ENCODE measurements at places on chromosomes 12 and 14. TPM values are rescaled to one million over a fixed set of nuclear protein-coding genes. Genes with fewer than 3 reads are reported as not detected.

GRCh38 chr14:59427653-59428580, 37.3 kb downstream of the GPR135 start:
- H3K27me3 ChIP-seq = peaks cover 2% of the 10 kb centered on the region
- H3K27ac ChIP-seq = peak overlapping the region; percentile 10
- no peaks in the 10 kb centered on the region for H3K36me3 ChIP-seq
- peaks cover 6% of the 10 kb centered on the region for H3K4me1 ChIP-seq

GRCh38 chr12:71060426-71060825, 97.4 kb downstream of the TSPAN8 start:
- no peak overlapping the region for H3K27ac ChIP-seq
- no peak for DNase-seq
- no peaks in the 10 kb centered on the region for H3K36me3 ChIP-seq
- no peaks in the 10 kb centered on the region for H3K4me1 ChIP-seq
- no peak overlapping the region for H3K4me3 ChIP-seq

DNA sequence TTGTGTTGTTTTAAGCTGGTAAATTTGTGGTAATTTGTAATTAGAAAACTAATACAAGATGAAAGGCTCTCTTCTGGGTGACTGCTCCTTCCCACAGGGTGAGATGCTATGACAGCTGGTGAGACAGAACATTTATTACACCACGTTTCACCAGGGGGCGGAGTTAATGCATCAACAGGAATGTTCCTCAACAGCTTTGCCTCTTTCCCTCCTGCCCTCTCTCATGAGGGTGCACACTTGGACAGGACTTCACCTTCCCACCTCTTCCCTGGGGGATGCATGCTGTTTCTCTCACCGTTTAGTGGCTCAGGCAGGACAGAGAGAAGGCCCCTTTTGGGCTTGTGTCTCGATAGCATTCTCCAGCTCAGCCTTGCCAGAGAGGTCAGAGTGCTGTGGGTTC, 13.4 kb upstream of the PPP1R1A start:
- no peaks in the 10 kb centered on the region for H3K36me3 ChIP-seq
- peaks cover 6% of the 10 kb centered on the region for H3K27me3 ChIP-seq
- H3K27ac ChIP-seq = no peak overlapping the region
- H3K4me3 ChIP-seq = no peak overlapping the region
- DNase-seq = no peak

- H3K4me3 ChIP-seq = no peak overlapping the region
- H3K27ac ChIP-seq = no peak overlapping the region
- H3K36me3 ChIP-seq = no peaks in the 10 kb centered on the region
- DNase-seq = no peak
- peaks cover 2% of the 10 kb centered on the region for H3K27me3 ChIP-seq
Observed at GRCh38 chr14:55851961-55852360, 266.2 kb upstream of the PELI2 start.

DNA sequence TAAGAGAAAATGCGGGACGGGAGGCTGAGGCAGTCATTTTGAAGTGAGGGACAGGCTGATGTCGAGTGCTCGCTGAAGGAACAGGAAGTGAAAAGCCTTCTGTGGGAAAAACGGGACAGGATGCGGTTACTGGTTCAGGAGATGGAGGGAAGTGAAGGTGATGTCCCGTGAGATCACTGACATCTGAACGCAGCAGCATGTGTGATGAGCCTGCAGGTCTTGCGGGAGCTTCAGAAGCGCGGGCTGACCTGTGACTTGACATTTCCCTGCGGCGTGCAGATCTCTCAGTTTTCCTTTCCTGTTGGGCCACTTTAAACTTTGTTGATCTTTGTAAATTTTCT, 77.8 kb downstream of the DDX51 start:
- H3K27ac ChIP-seq = peak overlapping the region; percentile 81
- peaks cover 29% of the 10 kb centered on the region for H3K4me1 ChIP-seq
- H3K4me3 ChIP-seq = peak overlapping the region; percentile 2

- H3K4me3 ChIP-seq = peak overlapping the region; percentile 77
- H3K4me1 ChIP-seq = peaks cover 18% of the 10 kb centered on the region
- H3K27ac ChIP-seq = no peak overlapping the region
- peak; percentile 49 for DNase-seq
- peaks cover 55% of the 10 kb centered on the region for H3K27me3 ChIP-seq
- no peaks in the 10 kb centered on the region for H3K36me3 ChIP-seq
Observed at GRCh38 chr14:72892103-72892878, 1.6 kb downstream of the DPF3 start.

GRCh38 chr12:100268835-100269564, 2.0 kb downstream of the SCYL2 start:
- peaks cover 39% of the 10 kb centered on the region for H3K4me1 ChIP-seq
- H3K4me3 ChIP-seq = peak overlapping the region; percentile 86
- DNase-seq = no peak
- peaks cover 4% of the 10 kb centered on the region for H3K36me3 ChIP-seq
- H3K27ac ChIP-seq = no peak overlapping the region
- no peaks in the 10 kb centered on the region for H3K27me3 ChIP-seq

DNA sequence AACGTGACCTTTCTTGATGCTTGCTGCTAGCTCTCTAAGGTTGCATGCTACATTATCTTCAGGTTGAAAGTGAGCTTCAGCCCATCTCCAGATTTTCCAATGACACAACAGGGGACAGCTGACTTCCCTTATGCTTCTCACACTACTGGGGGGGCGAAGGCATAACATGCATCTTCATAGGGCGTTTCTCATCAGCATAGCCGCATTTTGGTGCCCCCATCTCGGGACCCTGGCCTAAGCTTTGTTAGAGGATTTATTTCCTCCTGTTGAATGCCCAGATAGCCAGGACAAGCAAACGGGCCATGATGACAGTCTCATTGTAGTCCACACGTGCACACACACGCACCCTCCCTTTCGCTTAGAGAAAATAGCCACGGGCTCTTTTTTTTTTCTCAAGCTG, 30.7 kb downstream of the SSPN start:
- H3K36me3 ChIP-seq = no peaks in the 10 kb centered on the region
- H3K27ac ChIP-seq = no peak overlapping the region
- no peak overlapping the region for H3K4me3 ChIP-seq
- no peaks in the 10 kb centered on the region for H3K4me1 ChIP-seq

- peaks cover 80% of the 10 kb centered on the region for H3K27me3 ChIP-seq
- no peak overlapping the region for H3K4me3 ChIP-seq
- H3K27ac ChIP-seq = no peak overlapping the region
- H3K4me1 ChIP-seq = peaks cover 15% of the 10 kb centered on the region
- no peak for DNase-seq
Observed at GRCh38 chr12:53972152-53972702, 699 bp upstream of the HOXC11 start.

DNA sequence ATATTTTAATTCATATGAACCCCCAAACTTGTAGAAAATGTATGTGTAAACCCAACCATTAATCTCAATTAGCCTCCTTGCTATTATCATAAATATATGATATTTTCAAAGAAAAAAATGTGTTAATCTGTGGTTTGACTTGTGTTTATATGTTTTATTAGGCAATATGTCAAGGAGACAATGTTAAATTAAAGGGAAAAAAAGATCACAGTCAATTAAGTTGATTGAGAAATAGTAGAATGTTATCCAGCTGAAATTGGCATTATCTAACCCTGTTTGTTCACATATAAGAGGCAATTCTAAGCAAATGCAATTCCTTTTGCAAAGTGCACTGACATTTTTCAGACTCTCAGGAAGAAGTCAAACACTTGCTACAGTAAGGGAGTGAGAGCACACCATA, 745.3 kb downstream of the C12orf50 start:
- no peaks in the 10 kb centered on the region for H3K36me3 ChIP-seq
- no peaks in the 10 kb centered on the region for H3K27me3 ChIP-seq
- no peaks in the 10 kb centered on the region for H3K4me1 ChIP-seq
- DNase-seq = no peak
- no peak overlapping the region for H3K4me3 ChIP-seq

- no peaks in the 10 kb centered on the region for H3K27me3 ChIP-seq
- H3K4me1 ChIP-seq = no peaks in the 10 kb centered on the region
- H3K27ac ChIP-seq = no peak overlapping the region
- no peak for DNase-seq
Observed at GRCh38 chr14:30194741-30195148, 267.1 kb upstream of the PRKD1 start.

- H3K4me3 ChIP-seq = no peak overlapping the region
- DNase-seq = no peak
- peak overlapping the region; percentile 53 for H3K27ac ChIP-seq
- peaks cover 6% of the 10 kb centered on the region for H3K36me3 ChIP-seq
- H3K27me3 ChIP-seq = no peaks in the 10 kb centered on the region
- peaks cover 52% of the 10 kb centered on the region for H3K4me1 ChIP-seq
Observed at GRCh38 chr12:9039397-9039977, 50.1 kb downstream of the KLRG1 start.

GRCh38 chr12:119383206-119383605, 48.7 kb downstream of the CCDC60 start:
- DNase-seq = no peak
- H3K27me3 ChIP-seq = peaks cover 2% of the 10 kb centered on the region
- H3K36me3 ChIP-seq = no peaks in the 10 kb centered on the region
- no peaks in the 10 kb centered on the region for H3K4me1 ChIP-seq
- no peak overlapping the region for H3K4me3 ChIP-seq

DNA sequence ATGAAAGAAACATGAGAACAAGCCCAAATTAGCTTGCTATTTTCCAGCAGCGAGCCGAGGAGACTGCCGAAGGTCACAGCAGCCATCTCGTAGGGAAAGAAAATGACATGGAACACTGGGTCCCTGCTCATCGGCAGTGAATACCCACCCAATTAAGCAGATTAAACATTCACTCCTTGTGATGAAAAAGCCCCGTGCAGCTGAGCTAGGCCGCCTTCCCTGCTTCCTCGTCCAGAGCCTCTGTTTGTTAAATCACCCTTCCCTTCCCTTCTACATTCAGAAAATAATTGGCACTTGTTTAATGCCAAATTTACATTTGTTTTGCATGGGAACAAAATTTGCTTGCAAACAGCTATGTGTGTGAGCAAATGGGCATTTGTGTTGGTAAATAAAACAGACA, 342.5 kb downstream of the RMST start:
- H3K36me3 ChIP-seq = no peaks in the 10 kb centered on the region
- H3K27me3 ChIP-seq = no peaks in the 10 kb centered on the region
- no peak overlapping the region for H3K4me3 ChIP-seq
- H3K4me1 ChIP-seq = no peaks in the 10 kb centered on the region
- DNase-seq = no peak

Gene KRT75
- not detected for total RNA-seq

Gene TCL1B
- not detected for total RNA-seq

Gene ZBTB42
- 1.3 TPM for total RNA-seq

Gene FAM181A
- not detected for total RNA-seq

Gene BDKRB1
- total RNA-seq = not detected

Gene KRT7
- 3.1 TPM for total RNA-seq

Gene AMN1
- total RNA-seq = 4.1 TPM

All from activated CD8-positive, alpha-beta T cell treated with anti-CD3 and anti-CD28 coated beads for 36 hours (primary cell).